Hematopoietic multipotent progenitor cell treated with erythropoietin and hydrocortisone succinate and interleukin-3 and kit ligand, for 8 days (in vitro differentiated cells): ENCODE measurements at places on chromosomes 12 and 14.
A peak's percentile ranks its signal among the peaks of the same experiment; 100 is the strongest.

- peak; percentile 74 for DNase-seq
Measured at GRCh38 chr12:122021822-122022392, at the start of gene BCL7A. TSS of gene BCL7A (plus strand) at chr12:122021884. CDS start at chr12:122022092, 208 bp downstream.

DNA sequence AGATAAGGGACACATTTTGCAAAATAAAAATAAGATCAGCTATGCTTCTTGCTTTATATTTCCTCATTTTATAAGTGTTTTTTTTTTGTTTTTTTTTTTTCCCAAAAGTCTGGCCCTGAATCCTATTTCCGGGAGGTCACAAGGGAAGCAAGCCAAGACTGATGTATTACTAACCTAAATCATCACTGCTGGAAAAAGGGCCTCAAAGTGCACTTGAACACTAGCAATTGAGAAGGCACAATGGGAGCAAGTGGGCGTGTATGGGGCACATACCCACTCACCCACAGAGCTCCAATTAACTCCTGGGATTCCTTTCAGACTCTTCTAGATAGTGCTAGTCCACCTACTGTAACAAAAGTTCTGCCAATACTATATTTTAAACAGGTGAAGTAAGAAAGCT, 58.8 kb downstream of the STON2 start:
- no peak for DNase-seq

DNA sequence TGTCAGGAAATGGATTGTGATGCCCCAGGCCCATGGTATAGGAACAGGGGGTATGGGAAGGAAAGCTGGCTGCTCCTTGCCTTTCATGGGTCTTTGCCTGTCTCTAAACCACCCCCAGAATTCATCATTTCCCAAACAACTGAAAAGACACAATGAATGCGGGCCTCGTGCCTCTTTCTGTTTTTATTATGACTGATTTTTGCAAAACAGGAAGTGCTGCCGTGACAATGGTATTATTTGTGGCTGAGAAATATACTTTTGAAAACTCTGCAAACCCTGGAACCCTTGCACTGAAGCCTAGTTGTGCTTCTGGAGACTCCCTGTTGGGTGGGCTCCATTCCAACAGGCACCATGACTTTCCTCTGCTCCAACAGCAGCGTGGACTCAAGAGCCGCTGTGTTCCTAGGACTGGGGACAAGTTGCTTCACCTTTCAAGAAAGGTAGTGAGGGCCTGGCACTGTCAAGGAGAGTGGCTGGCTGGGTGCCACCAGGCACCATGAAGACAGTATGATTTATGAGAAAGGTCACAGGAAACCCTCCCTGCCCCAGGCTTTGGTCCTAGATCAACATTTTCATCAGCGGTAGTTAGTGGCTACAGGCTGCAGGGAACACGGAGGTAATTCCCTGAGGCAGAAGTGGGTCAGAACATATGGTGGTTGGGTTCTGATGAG, 4.8 kb upstream of the DGLUCY start:
- DNase-seq: no peak

GRCh38 chr12:89073027-89073398, 279.3 kb downstream of the DUSP6 start:
- no peak for DNase-seq

- no peak for DNase-seq
Measured at GRCh38 chr12:110677206-110677911, 11.6 kb downstream of the HVCN1 start.

DNA sequence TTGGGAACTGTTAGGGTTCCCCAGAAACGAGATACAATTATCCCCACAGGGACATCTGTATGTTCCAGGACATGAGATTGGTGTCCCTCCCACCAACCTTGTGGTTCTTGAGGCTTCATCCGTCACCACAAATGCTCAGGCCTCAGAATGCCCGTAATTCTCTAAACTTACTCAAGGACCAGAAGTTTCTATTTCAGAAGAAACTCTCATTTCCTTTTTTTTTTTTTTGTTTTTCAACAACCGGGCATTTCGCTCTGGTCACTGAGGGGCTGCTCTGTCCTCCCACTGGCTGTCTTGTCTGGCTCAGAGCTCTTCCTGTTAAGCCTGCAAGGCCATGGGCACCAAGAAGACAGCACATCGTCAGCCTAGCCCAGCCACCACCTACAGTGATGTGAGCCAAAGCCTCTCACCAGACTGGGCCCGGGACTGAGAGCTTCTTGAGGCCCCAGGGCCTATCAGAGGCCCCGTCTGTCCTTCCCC, 36.2 kb downstream of the VDR start:
- DNase-seq: no peak
